Glutamatergic neuron (in vitro differentiated cells): ENCODE measurements at places on chromosomes 4 and X. TPM values are rescaled to one million over a fixed set of nuclear protein-coding genes. Genes with fewer than 3 reads are reported as not detected.

- H3K4me3 ChIP-seq: no peak overlapping the region
- no peaks in the 10 kb centered on the region for H3K27me3 ChIP-seq
- no peaks in the 10 kb centered on the region for H3K4me1 ChIP-seq
- DNase-seq: no peak
Observed at GRCh38 chr4:149884529-149885181, 69.0 kb upstream of the IQCM start.

DNA sequence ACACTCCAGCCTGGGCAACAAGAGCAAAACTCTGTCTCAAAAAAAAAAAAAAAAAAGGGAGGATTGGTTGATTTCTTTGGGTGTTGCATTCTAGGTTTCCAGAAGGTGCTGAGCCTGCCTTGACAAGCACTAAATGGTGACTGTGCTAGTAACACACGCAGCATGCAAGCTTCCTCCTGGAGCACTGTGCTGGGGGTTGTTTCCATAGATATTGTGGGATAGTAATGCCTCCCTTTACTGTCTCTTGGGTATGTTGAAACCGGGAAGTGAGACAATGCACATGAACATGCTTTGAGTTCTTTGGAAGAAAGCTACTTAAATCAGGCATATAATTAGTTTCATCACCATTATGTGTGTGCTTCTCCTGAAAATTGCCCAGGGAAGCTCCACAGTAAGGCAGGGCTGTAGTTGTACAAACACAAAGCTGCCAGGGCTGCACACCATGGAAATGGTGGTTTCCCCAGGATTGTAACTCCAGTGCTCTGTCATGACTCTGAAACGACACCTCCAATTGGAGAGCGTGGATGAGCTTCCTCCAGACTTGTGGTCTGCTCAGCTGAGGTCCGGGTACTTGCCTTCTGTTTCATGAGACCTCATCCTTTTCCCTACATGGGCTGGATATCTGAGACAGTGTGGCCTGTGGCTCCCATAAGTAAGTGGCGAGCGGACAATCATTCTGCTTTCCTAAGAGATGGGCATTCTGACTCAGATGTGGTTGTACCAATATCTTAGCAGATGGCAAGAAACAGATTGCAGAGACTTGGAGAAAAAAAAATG, 31.5 kb upstream of the STOX2 start:
- H3K4me1 ChIP-seq: no peaks in the 10 kb centered on the region
- no peak overlapping the region for H3K27ac ChIP-seq
- no peaks in the 10 kb centered on the region for H3K27me3 ChIP-seq
- no peaks in the 10 kb centered on the region for H3K36me3 ChIP-seq

DNA sequence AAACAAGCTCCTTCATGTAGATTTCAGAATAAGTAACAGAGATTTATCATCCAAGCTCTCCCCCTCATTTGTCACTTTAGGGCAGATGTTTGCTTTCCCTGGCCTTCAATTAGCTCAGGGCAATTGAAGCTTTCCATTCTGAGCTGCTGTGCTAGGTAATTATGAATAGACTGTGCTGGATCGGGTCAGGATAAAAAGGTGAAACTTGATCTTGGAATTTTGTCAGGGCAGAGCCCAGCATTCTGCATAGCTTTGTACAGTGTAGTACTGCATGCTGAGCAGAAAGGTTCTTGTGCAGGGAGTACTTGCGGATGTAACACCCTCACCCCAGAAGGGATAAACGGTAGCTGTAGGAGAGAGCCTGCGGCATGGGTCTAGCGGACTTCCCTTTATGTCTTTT, 64.0 kb upstream of the CLDN34 start:
- peaks cover 1% of the 10 kb centered on the region for H3K27me3 ChIP-seq
- H3K4me3 ChIP-seq: no peak overlapping the region
- no peaks in the 10 kb centered on the region for H3K36me3 ChIP-seq
- H3K27ac ChIP-seq: no peak overlapping the region
- no peak for DNase-seq

DNA sequence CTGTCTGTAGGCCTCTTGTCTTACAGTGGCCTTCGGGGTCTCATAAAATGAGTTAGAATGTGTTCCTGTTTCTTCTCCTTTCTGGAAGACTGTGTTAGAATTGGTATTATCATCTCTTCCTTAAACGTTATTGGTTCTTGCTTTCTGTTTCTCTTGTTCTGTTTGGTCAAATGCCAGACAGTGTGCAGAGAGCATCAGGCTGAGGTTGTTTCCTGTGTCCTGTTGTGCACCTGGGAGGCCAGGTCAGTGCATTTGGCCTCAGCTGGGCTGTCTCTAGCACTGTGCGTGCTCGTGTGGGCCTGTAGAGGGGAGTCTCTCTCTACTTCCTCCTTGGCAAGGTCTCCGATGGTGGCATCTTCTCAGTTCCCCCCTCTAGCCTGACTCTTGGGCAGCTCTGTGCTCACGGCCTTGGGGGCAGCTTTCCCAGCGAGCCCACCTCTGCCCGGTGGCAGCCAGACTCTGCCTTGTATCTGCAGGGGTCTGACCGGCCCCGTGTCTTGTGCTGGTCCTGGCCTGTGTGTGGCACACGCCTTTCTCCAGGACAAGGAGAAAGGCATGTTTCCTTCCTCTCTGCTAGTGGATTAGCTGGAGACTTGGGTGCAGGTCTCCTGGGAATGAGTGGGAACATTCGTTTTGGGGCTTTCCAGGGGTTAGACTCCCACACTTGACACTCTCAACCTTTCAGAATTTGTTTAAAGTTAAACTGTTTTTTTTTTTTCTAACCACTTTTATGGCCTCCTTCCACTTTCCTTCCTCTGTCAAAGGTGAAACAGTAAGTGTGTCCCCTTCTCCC, 62.3 kb downstream of the FAM193A start:
- peaks cover 50% of the 10 kb centered on the region for H3K4me1 ChIP-seq
- H3K27me3 ChIP-seq: peaks cover 4% of the 10 kb centered on the region
- no peak for DNase-seq
- H3K36me3 ChIP-seq: no peaks in the 10 kb centered on the region

- H3K4me3 ChIP-seq: no peak overlapping the region
- no peaks in the 10 kb centered on the region for H3K4me1 ChIP-seq
- no peak overlapping the region for H3K27ac ChIP-seq
- DNase-seq: no peak
Observed at GRCh38 chr4:152258804-152259708, 276.8 kb downstream of the FBXW7 start.

- H3K4me1 ChIP-seq: no peaks in the 10 kb centered on the region
- no peak overlapping the region for H3K27ac ChIP-seq
- no peak for DNase-seq
- H3K36me3 ChIP-seq: no peaks in the 10 kb centered on the region
- no peaks in the 10 kb centered on the region for H3K27me3 ChIP-seq
- no peak overlapping the region for H3K4me3 ChIP-seq
Observed at GRCh38 chrX:16039363-16039762, 84.0 kb upstream of the GRPR start.

GRCh38 chr4:67684839-67685531, 16.0 kb downstream of the UBA6 start:
- no peak for DNase-seq
- no peak overlapping the region for H3K4me3 ChIP-seq
- H3K27ac ChIP-seq: no peak overlapping the region
- H3K36me3 ChIP-seq: no peaks in the 10 kb centered on the region
- no peaks in the 10 kb centered on the region for H3K27me3 ChIP-seq
- peaks cover 2% of the 10 kb centered on the region for H3K4me1 ChIP-seq

GRCh38 chr4:184392748-184393559, 81.4 kb downstream of the IRF2 start:
- H3K27me3 ChIP-seq: peaks cover 2% of the 10 kb centered on the region
- DNase-seq: no peak
- H3K4me3 ChIP-seq: no peak overlapping the region

DNA sequence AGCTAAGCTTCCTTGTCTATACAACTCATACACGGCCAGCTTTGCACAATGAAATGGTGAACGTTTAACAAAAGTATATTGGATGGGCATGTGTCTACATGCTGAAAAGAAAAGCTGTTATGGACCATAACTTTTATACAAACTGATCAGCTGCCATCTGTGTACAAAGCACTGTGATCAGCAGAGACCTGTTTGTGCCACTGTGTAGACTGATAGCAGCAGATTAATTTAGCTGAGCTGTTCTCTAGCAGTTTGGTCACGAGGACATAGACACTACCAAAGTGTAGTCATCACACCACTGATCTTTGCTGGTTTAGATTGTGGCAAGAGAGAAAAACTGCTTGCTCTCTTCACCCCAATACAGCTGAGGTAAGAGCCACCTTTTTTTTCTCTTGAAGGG, 124.5 kb downstream of the RAPGEF2 start:
- no peaks in the 10 kb centered on the region for H3K27me3 ChIP-seq
- no peak overlapping the region for H3K4me3 ChIP-seq
- no peaks in the 10 kb centered on the region for H3K36me3 ChIP-seq

GRCh38 chrX:18666614-18667013, 5.3 kb downstream of the RS1 start:
- no peaks in the 10 kb centered on the region for H3K36me3 ChIP-seq
- H3K4me1 ChIP-seq: peaks cover 12% of the 10 kb centered on the region
- H3K27me3 ChIP-seq: peaks cover 5% of the 10 kb centered on the region
- no peak overlapping the region for H3K4me3 ChIP-seq
- DNase-seq: no peak
- H3K27ac ChIP-seq: peak overlapping the region; percentile 28

Gene ARHGAP36
- total RNA-seq: 0.27 TPM

Gene TLR10
- total RNA-seq: not detected
